ENCODE measurements at places on chromosomes 1 and 21.

- no peak for DNase-seq
Observed at GRCh38 chr1:169906938-169907337, 13.2 kb upstream of the SCYL3 start.

DNA sequence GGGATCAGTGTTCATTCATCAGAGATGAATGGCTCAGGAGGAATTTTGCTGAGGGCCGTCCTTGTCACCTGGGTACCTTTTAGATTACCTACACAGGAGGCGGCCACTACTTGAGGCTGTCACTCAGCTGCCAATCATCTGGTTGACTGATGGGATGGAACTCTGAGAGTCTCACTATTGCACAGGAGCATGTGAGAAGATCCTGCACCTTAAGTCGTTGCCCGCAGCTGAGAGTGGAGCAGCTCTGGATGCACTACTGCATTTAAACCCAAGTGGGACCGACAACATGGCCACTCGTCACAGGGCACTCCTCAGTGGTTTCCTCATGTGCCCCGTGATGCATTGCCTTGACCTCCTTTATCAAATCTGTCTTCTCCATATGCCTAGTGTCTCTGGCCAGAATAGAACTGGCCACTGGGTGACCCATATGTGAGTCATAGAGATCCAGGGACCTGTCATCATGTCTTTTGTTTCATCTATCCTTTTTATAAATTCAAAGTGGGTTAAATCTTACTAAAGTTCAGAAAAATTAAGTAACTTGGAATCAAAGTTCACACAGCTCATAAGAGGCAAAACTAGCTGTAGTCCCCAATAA, 165.5 kb downstream of the ZSCAN20 start:
- no peak for DNase-seq

GRCh38 chr1:203504400-203505250, 10.7 kb downstream of the OPTC start:
- peak; percentile 68 for DNase-seq

DNA sequence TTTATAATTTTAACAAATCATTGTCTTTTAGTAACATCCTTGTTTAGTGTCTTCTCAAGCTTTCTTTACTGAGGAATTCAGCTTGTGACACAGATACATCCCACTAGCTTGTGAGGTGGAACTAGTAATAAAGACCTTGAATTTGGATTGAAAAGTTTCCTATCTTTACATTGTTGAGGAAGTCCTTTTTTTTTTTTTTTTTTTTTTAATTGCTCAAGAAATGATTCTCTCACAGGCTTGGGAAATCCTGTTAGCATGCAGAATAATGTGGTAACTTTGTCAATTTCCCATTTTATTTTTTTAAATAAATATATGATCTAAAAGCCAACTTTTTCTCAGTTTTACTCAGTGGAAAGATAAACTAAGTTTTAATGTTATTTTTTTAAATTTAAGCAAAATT, 15.8 kb downstream of the DENND2D start:
- no peak for DNase-seq

- DNase-seq, result peak; percentile 23
Observed at GRCh38 chr1:166975361-166976129, at the start of gene ILDR2. TSS of gene ILDR2 (minus strand) at chr1:166975540. CDS start at chr1:166975268, 272 bp downstream.

DNA sequence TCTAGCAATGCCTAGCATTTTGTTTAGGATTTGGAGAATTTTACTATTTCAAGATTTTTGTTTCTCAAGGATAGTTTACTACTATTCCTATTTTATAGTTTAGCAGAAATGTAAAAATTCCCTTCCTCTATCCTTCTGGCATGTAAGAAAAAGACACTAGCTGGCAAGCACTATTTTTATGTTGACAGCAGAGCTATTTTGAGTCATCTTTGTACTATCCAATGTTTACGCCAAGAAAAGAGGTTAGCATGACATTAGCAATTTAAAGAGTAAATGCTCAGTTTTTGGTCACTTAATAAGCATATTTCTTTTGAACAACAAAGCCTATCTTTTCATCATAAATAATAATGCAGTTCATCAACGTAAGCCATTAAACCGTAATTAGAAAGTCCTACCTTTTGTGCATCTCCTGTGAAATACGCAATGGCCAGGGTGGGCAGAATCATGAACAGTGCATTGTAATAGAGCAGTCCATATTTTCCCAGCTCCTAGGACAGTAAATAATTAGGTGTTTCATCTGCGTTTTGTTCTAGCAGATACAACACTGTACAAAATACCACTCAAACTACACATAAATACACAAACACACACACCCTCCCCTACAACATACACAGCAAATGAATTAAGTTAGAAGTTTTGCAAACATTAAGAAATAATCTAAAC, 12.0 kb downstream of the SLC35D1 start:
- DNase-seq, result no peak

DNA sequence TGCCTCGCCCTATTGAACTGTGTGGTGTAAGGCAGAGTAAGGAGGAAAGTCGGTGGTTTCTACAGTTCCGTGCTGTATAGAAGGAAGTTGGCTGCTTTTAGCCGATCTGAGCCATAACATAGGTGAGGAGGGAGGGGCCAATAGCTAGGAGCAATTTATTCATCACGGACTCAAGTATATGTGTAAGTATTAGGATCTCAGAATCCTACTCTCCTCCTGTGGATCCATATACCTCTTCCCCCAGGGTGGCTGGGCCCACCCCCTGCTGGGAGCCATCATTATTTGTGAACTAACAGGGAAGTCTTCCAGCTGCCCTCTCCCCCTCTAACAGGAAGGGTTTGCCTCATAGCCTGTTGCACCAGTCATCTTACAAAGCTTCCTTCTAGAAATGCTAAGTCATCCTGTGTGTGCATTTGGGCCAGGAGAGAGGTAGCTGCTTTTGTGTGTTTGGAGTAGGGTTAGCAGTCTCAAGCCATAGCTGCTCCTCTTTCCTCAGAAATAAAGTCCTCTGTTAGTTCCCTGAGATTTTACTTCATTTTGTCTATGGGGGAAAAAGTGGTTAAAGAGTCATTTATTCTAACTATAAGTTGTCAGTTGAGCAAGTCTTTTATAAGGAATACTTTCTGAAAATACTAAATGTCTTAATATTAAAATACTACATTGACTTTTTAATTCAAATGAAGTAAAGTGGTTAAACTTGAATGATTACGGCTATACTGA, 14.9 kb upstream of the CENPS start:
- no peak for DNase-seq

GRCh38 chr1:7457811-7458210, 313.3 kb upstream of the VAMP3 start:
- no peak for DNase-seq

DNA sequence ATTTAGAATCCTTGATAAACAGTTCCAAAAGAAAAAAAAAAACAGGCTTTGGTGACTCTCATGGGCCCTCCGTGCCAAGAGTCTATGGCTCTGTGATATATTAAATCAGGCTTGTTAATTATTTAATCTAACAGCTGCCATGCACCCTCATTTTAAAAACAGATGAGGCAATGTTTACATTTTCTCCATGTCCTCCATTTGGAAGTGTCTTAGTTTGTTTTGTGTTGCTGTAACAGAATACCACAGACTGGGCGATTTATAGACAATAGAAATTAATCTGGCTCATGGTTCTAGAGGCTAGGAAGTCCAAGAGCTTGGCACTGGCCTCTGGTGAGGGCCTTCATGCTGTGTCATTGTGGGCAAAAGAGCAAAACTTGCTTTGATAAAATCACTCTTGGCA, 58.0 kb downstream of the B3GALT5 start:
- DNase-seq, result no peak

GRCh38 chr21:42366292-42367010, at the start of gene TFF1:
TSS of gene TFF1 (minus strand) at chr21:42366535. CDS start at chr21:42366495, 40 bp downstream.
- DNase-seq, result no peak

DNA sequence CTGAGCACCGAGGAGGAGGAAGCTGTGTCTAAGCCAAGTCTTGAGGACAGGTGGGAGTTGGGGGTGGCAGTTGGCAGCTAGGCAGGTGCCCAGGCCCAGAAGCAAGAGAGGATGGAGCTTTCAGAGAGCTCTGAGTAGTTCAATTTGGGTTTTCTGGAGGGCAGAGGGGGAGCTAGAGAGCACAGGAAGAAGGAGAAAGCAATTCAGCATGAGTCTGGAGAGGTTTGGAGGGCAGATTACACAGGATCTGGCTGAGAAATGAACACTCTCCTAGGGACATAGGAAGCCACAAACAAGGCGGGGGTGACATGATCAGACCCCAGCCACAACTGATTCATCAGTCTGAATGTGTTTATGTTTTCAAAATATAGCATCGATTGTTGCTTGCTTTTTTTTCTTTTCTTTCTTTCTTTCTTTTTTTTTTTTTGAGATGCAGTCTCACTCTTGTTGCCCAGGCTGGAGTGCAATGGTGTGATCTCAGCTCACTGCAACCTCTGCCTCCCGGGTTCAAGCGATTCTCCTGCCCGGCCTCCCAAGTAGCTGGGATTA, 23.8 kb downstream of the PTPRF start:
- peak; percentile 19 for DNase-seq

DNA sequence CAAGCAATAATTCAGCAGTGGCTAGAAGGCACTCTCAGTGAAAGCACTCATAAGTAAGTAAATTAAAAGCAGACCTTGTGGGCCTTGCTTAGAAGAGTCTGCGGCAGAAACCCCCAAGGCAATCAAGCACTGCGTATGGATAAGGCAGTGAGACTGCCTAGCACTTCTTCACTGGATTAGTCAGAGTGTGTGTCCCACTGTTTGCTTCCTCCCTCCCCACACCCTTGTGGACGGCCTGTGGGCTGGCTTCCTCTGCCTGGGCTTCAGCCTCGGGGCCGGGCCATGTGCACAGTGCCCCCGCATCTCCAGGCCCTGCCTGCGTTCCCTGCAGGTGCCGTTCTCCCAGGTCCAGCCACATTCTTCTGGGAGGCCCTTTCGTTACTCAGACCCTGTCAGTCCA, 23.8 kb downstream of the AGT start:
- DNase-seq, result no peak
